HCT116 (cell line): ENCODE measurements at places on chromosomes 5 and 9.

GRCh38 chr5:41763574-41763973 is 106.7 kb downstream of the OXCT1 start:
- no peak for DNase-seq
- H3K4me1 ChIP-seq, result no peaks in the 10 kb centered on the region
- H3K27me3 ChIP-seq, result no peaks in the 10 kb centered on the region
- H3K27ac ChIP-seq, result no peak overlapping the region
- no peaks in the 10 kb centered on the region for H3K36me3 ChIP-seq
- no peak overlapping the region for H3K4me3 ChIP-seq

DNA sequence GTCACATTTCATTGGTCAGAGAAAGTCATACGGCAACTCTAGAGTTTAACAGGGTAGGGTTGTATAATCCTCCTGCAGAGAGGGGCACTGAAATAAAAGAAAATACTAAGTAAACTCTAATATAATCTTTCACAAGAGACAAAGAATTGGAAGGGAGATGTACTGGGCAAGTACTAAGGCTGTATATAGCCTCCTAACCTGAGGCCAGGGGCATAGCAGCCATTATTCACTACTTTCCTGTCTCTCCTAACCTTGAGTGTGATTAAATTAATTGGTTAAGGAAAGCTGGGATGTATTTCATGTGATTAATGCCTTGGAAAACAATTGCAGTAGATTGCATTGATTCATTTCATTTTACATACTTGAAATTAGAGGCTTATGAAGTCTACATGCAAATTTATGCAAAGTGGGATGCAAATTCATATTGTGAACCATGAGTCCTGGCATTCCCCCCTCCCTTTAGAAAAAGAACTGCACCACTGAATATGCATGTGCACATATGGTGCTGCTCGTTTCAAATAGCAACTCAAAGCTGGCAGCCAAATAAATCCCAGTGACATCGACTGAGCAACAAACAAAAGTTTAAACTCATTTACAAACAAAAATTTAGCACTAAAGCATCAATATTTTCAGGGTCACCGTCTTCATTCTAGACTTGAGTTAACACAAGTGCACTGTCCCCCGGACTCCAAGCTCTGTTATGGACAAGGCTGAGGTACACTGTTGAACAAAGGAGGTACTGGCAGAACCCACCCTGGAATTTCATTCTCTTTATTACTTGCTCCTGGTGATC is 70.0 kb downstream of the DMAC1 start:
- H3K27ac ChIP-seq, result no peak overlapping the region
- no peaks in the 10 kb centered on the region for H3K4me1 ChIP-seq
- peaks cover 5% of the 10 kb centered on the region; the same call in 1 of the 2 replicates for H3K27me3 ChIP-seq
- DNase-seq, result no peak

DNA sequence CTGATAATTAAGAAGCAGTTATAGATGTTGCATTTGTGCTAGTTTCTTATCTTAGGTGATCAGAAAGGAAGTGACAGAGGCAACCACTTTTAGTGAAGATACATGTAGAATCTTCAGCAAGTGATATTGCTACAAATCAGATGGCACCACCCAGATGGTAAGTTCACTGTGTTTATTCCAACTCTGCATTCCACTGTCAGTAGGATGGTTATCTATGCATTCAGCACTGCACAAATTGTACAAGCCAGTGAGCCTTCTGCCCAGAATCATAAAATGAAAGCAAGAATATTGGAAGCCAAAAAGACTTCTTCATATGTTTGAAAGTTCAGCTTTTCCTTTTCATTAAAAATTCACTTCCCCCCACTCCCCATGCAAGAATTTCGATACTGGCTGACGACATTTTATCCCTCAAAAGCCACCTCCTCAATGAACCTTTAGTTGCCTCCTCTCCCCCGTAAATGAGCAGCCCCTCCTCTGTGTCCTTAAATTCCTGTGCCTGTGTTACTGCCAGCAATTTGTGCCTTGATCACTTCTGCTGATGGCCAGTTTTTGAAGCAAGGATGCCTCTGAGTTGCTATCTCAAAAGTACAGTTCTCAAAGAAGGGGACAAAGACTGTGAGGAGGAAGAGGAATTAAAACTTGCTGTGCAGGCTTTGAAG is 91.6 kb downstream of the ZSWIM6 start:
- DNase-seq, result no peak
- no peaks in the 10 kb centered on the region for H3K36me3 ChIP-seq
- no peak overlapping the region for H3K4me3 ChIP-seq
- H3K27me3 ChIP-seq, result no peaks in the 10 kb centered on the region

DNA sequence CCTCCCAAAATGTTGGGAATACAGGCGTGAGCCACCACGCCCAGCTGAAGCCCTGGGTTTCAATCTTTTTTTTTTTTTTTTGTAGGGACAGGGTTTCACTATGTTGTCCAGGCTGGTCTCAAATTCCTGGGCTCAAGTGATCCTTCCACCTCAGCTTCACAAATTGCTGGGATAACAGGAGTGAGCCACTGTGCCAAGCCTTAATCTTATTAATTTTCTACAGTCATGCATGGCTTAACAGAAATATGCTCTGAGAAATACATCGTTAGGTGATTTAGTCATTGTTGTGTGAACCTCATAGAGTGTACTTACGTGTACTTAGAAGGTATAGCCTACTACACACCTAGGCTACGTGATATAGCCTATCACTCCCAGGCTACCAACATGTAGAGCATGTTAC is 31.0 kb downstream of the GLDC start:
- no peaks in the 10 kb centered on the region for H3K36me3 ChIP-seq
- no peaks in the 10 kb centered on the region for H3K4me1 ChIP-seq
- no peaks in the 10 kb centered on the region for H3K27me3 ChIP-seq
- no peak overlapping the region for H3K27ac ChIP-seq
- no peak for DNase-seq

- no peak overlapping the region for H3K27ac ChIP-seq
- no peaks in the 10 kb centered on the region for H3K36me3 ChIP-seq
- no peak for DNase-seq
- no peak overlapping the region for H3K4me3 ChIP-seq
Observed at GRCh38 chr5:103216697-103217096, 41.9 kb upstream of the MACIR start.

GRCh38 chr9:134602547-134603362 is 38.8 kb upstream of the COL5A1 start:
- no peaks in the 10 kb centered on the region; the same call in 1 of the 2 replicates for H3K27me3 ChIP-seq
- H3K36me3 ChIP-seq, result no peaks in the 10 kb centered on the region
- H3K27ac ChIP-seq, result peak overlapping the region; percentile 51
- H3K4me3 ChIP-seq, result peak overlapping the region; percentile 49
- H3K4me1 ChIP-seq, result peaks cover 21% of the 10 kb centered on the region

- no peak overlapping the region for H3K27ac ChIP-seq
- H3K4me1 ChIP-seq, result no peaks in the 10 kb centered on the region
- no peaks in the 10 kb centered on the region for H3K36me3 ChIP-seq
Observed at GRCh38 chr5:103414604-103415003, 148.0 kb downstream of the NUDT12 start.

- H3K4me1 ChIP-seq, result no peaks in the 10 kb centered on the region
- no peak overlapping the region for H3K27ac ChIP-seq
- no peak for DNase-seq
- no peaks in the 10 kb centered on the region for H3K36me3 ChIP-seq
- H3K27me3 ChIP-seq, result no peaks in the 10 kb centered on the region
Observed at GRCh38 chr5:111163000-111163399, 61.2 kb upstream of the CAMK4 start.

DNA sequence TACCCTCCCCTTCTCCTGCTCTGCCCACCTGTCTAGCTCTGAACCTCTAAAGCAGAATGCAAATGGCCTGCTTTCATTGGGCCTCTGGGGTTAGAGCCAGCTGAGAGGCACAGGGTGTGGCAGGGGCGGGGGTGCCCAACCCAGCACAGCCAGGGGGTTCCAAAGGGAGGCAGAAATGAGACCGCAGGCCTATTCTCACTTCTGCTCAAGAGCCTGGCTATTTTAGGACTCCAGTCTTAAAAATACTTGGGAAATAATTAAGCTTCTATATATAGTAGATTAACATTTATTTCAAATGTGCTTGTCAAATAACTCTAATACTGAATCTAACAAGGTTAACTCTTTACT is 5.7 kb downstream of the QSOX2 start:
- H3K4me3 ChIP-seq, result no peak overlapping the region
- H3K4me1 ChIP-seq, result peaks cover 11% of the 10 kb centered on the region
- no peaks in the 10 kb centered on the region for H3K27me3 ChIP-seq
- no peak for DNase-seq

GRCh38 chr5:32618962-32619361 is 33.6 kb downstream of the SUB1 start:
- H3K27ac ChIP-seq, result no peak overlapping the region
- DNase-seq, result no peak
- H3K4me3 ChIP-seq, result no peak overlapping the region

DNA sequence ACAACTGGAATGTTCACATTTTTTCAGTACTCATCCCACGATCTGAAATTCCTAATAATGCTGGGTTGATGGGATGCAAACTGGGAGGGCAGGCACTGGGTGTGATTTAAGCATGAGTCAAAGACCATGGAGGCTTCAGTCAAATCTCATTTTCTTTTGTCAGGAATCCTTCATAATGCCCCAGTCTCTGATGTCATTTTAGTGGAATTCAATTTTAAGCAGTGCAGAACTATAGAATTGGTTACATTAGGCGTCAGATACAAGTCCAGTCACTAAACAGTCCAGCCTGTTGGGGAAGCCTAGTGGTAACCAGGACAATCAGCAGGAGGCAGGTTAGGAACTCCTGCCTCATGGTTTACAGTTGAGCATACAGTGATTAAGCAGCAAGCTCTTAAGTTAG is 41.0 kb upstream of the TMEM215 start:
- H3K4me1 ChIP-seq, result peaks cover 20% of the 10 kb centered on the region
- H3K36me3 ChIP-seq, result no peaks in the 10 kb centered on the region
- H3K27me3 ChIP-seq, result 0 out of 2 replicates have a peak, but pooled peaks cover 5% of the 10 kb centered on the region
- no peak for DNase-seq
- H3K27ac ChIP-seq, result no peak overlapping the region

DNA sequence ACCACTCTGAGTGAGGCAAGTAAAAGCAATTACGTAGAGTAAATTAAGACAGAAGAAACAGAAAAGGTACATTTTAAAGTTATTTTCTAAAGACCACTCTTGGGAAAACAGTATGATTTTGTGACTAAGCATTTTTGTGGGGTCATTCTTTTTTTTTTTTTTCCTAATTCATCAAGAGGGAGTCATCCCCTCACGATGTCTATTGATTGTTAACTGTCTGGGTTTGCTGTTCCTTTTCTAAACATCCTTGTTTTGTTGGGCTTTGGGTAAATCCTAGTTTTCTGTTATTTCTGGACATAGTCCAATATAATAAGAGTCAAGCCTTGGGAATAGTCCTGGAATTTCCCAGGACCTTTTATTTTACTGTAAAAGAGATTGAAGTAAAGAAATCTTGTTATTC is 63.8 kb downstream of the ANKRD55 start:
- no peaks in the 10 kb centered on the region for H3K4me1 ChIP-seq
- H3K27me3 ChIP-seq, result no peaks in the 10 kb centered on the region
- DNase-seq, result no peak
- H3K4me3 ChIP-seq, result no peak overlapping the region
- H3K36me3 ChIP-seq, result no peaks in the 10 kb centered on the region

DNA sequence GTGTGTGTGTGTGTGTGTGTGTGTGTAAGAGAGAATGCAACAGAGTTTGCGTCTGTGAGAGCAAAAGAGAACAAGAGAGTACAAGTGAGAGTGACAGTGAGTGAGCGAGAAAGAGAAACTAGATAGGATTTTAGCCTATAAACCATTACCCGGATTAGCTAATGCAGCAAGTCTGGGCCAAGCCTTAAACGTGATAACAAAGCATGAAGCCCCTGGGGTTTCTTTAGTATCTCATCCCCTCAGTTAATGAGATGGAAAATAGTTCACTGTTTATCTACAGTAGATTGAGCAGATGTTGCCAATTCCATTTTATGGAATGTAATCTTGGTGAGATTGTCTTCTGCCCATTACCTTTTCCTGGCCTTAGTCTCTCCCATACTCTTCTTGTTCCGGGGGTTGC is 114.5 kb downstream of the MAT2B start:
- peaks cover 27% of the 10 kb centered on the region for H3K27me3 ChIP-seq
- no peak overlapping the region for H3K4me3 ChIP-seq
- no peaks in the 10 kb centered on the region for H3K36me3 ChIP-seq
- no peaks in the 10 kb centered on the region for H3K4me1 ChIP-seq
- no peak for DNase-seq

GRCh38 chr9:108813951-108814601 is 41.7 kb downstream of the ACTL7B start:
- no peak overlapping the region for H3K4me3 ChIP-seq
- no peak overlapping the region for H3K27ac ChIP-seq
- DNase-seq, result peak; percentile 38
- no peaks in the 10 kb centered on the region for H3K27me3 ChIP-seq
- H3K36me3 ChIP-seq, result no peaks in the 10 kb centered on the region

DNA sequence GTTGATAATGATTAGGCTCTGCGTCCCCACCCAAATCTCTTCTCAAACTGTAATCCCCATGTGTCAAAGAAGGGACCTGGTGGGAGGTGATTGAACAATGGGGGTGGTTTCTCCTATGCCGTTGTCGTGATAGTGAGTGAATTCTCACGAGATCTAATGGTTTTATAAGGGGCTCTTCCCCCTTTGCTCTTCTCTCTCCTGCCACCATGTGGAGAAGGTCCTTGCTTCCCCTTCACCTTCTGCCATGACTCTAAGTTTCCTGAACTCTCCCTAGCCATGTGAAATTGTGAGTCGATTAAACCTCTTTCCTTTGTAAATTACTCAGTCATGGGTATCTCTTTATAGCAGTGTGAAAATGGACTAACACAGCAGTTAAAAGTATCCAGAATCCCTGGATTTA is 715.2 kb upstream of the DMAC1 start:
- no peak for DNase-seq
- no peaks in the 10 kb centered on the region for H3K27me3 ChIP-seq
- no peak overlapping the region for H3K27ac ChIP-seq
- no peaks in the 10 kb centered on the region for H3K36me3 ChIP-seq
- H3K4me3 ChIP-seq, result no peak overlapping the region

- no peaks in the 10 kb centered on the region for H3K36me3 ChIP-seq
- no peak overlapping the region for H3K4me3 ChIP-seq
- peaks cover 15% of the 10 kb centered on the region for H3K4me1 ChIP-seq
- no peak overlapping the region for H3K27ac ChIP-seq
- H3K27me3 ChIP-seq, result no peaks in the 10 kb centered on the region
Observed at GRCh38 chr9:95202076-95202681, 115.3 kb downstream of the FANCC start.
